HuH-7 (cell line): ENCODE measurements at places on chromosomes 11 and 22.

GRCh38 chr22:47630741-47631534 lies 868.5 kb downstream of the TBC1D22A start:
- no peak for DNase-seq

DNA sequence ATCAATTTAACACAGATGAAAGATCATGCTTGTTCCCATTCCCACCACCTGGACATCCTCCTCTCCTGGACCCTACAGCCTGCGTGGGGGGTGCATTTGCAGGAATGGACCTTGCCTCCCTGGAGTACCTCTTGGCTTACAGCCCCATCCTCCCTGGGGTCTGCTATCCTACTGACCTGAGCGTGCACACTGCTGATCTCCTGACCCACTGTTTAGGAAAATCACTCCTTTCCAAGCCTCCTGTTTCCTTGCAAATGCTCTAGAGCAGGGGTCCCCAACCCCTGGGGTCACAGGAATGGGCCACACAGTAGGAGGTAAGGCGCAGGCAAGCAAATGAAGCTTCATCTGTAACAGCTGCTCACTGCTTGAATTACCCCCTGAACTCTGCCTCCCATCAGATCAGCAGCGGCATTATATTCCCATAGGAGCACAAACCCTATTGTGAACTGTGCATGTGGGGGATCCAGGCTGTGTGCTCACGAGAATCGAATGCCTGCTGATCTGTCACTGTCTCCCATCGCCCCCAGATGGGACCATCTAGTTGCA lies 88.2 kb upstream of the SEPTIN5 start:
- DNase-seq, result no peak

DNA sequence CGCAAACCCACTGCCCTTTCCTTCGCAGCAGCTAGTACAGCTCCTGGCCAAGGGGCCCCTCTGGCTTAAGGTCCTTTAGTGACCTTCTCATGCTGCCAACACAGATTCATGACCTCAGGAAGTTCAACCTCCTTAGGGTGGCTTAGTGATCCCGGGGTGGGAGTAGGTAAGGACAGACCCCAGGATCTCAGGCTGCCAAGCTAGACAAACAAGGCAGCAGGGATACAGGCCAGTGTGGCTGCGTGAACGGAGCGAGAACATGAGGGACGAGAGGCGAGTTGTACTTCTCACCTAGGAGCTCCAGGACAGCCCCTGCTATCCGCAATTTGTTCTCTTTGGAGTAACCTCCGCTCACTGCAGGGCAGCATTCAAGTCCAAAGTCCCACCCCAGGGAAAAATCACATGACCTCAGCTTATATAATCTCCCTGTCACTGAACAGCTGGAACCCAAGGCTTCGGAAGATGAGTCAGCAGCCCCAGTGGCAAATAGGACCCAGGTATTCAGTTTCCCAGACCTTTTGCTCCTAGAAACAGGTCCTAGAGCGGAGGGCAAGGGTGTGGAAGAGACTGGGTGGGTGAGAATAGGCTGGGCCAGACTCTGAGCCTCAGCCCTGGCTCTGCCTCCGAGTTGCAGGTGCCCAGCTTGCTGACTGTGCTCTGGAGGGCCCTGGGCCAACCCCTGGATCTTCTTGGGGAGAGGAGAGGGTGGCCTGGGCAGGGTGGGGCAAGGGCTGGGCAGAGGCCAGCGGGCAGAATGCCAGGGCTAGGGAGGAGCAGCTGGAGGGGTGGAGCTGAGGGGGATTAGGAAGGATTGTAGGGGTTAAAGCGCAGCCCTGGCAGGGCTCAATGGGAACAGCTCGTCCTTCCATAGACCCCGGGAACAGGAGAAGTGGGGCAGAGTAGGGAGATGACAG lies 13.1 kb downstream of the USP2 start:
- peak; percentile 87 for DNase-seq

DNA sequence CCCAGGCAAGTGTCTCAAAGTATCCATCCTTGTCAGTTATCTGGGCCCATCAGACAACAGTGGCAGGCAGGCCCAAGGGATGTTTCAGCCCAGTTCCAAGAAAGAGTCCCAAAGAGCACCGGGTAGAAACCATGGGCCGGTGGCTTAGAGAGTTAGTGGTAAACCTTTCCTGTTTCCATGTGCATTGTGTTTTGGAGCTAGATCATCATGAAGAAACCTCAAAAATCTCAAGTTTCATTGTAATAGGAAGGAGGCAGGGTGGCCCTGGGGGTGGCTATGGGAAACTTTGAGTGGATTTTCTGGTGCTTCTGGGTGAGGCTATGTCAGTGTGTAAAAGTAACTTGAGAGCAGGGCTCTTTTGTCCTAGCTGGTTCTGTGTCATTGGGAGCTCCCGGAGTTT lies 68.1 kb downstream of the UBASH3B start:
- DNase-seq, result no peak

DNA sequence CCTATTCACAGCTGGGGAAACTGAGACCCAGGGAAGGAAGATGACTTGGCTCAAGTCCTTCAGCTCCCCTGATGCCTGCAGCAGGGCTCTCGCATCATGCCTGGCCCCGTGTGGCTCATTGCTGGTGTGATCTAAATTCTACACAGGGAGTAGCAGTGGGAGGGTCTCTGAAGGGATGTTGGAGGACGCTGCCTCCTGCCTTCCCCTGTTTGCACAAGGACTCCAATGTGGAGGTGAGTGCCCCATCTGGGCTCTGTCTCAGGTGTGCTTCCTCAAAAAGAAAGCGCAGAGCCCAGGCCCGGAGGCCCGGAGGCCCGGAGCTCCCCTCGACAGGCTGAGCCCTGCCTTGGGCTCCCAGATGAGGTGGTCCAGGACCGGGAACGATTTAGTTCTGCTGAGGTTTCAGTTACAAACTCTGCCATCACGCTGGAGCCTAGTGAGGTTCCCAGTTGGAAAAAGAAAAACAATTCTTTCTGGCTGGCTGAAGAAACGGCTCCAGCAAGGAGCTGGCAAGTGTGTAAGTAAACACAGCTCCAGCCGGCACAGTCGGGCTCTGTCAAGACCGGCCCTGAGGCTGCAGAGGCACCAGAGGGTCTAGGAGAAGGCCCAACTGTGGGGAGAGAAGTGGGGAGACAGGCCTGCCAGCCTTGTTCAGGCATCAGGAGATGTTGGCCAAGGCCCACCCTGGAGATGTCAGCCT lies 49.8 kb downstream of the NAT10 start:
- DNase-seq, result no peak

- DNase-seq, result no peak
These were observed 48.8 kb downstream of the SMCO4 start for GRCh38 chr11:93494357-93494756.

DNA sequence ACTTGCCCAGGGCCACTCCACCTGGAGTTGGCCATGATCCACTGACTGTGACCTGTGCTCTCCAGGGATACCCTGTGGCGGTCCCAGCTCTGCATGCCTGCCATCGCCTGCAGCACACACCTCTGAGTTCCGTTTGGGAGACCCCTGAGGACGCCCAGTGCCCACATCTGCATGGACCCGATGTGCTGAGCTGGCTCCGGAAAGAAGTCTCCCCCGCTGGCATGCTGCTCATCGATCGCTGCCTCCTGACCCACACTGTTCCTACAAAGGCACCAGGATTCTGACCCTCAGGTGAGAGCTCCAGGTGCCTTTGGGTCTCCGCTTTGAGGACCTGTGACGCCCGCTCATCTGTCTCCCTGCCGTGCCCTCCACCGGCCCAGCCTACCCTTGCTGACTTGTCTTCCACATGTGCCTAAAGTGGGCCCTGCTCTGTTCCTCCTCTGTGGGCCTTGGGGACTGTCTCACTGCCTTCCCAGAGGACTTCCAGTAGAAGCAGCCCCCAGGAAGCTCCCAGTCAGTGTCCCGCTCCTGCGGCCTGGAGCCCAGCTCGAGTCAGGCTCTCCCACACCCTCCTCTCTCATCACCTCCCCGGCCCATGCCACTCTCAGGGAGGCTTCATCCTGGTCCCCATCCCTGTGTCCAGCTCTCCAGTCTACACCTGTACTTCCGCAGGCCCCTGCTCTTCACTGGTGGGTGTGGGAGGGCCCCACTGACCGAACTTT lies 5.9 kb upstream of the SLC25A1 start:
- DNase-seq, result no peak

DNA sequence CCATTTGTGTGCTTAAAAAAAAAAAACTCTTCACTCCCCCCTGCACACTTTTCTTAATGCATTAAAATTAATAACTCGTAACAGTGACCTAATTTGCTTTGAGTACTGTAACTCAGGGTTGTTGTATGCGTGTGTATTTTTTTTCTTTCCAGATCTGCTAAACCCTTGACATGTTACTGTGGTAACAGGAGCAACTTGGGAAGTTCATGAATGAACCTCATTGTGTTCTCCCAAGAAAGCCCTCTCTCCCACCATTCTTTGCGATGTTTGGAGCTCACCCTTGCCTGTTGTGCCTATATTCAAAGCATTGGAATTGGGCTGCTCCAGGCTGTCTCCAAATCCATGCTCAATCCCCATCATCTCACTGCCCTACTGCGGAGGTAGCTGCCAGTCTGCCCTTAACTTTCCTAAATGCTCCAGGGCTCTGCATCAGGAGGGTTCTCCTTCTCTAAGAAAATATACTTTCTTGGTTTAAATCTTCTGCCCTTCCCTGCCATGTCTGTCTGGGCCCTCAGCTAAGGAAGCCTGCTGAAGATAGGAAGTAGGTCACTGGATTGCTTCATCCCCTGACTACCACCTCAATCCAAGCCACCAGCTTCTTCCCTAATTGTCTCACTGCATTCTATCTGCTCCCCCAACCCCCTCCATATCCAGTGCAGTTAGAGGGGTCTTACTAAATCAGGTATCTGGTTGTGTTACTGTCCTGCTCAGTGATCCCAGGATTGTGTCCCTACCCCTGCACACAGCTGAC lies 70.3 kb downstream of the KIRREL3 start:
- DNase-seq, result no peak

DNA sequence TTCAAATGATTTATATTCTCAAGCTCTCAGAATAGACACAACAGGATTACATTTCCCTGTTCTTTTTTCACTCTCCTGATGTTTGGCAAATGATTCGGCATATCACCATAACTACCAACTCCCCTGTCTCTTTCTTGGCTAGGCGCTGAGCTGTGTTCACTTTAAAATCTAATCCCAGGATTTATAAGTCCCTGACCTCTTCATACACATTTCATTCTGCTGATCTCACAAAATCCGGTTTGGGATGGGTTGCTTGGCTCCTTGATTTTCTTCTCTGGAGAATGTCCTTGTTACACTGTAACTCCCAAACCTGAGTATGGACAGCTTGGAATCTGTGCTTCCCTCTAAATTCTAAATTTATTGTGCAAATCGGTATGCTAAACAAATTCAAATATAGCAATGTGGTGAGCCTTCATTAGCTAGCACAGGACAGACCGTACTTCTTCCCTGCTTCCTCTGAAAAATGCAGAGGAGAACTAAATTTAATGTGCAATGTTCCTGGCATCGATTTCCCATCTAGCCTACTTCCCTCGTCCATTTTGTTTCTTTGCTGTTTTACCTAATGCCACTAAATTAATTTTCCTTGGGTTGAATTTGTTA lies 858.5 kb upstream of the FAT3 start:
- DNase-seq, result no peak

GRCh38 chr11:14242187-14242586 lies 116.8 kb downstream of the RRAS2 start:
- DNase-seq, result no peak

DNA sequence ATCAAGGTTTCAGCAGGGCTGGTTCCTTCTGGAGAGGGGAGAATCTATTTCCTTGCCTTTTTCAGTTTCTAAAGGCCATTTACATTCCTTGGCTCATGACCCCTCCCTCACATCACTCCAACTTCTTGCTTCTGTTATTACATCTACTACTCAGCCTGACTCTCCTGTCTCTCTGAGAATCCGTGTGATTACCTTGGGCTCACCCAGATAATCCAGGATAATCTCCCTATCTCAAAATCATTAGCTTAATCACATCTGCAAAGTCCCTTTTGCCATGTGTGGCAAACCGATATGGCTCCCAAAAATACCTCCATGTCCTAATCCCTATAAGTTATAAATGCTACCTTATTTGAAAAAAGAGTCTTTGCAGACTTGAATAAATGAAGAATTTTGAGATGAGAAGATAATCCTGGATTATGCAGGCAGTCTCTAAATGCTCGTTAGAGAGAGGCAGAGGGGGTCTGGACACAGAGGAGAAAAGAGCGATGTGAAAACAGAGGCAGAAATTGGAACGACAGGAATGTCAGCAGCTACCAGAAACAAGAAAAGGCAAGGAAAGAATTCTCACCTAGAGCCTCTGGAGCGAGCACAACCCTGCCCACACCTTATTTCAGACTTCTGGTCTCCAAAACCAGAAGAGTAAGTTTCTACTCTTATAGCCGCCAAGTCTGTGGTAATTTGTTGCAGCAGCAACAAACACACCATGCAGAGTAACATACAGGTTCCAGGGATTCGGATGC lies 23.6 kb upstream of the ARHGAP32 start:
- no peak for DNase-seq

- DNase-seq, result no peak
These were observed 776.4 kb downstream of the LRRC4C start for GRCh38 chr11:40683010-40683409.

- no peak for DNase-seq
These were observed 37.1 kb upstream of the TLCD5 start for GRCh38 chr11:120288021-120288420.

DNA sequence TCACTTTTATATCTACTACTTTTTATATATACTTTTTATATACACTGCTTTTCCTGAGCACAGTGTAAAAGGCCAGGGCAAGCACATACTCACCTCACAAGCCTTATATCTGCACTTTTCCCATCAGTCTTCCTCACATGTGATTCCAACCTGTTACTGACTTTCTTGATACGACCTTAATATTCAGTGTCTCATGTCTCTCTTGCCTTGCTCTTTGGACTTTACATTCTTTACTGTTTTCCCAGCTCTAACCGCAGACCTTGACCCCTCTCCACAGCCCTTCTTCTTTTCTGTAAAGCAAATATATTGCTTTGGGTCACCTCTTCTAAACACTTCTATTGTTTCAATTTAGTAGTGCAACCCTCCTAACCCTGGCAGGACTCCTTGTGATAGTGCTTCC lies 353.1 kb upstream of the ANO5 start:
- DNase-seq, result no peak

DNA sequence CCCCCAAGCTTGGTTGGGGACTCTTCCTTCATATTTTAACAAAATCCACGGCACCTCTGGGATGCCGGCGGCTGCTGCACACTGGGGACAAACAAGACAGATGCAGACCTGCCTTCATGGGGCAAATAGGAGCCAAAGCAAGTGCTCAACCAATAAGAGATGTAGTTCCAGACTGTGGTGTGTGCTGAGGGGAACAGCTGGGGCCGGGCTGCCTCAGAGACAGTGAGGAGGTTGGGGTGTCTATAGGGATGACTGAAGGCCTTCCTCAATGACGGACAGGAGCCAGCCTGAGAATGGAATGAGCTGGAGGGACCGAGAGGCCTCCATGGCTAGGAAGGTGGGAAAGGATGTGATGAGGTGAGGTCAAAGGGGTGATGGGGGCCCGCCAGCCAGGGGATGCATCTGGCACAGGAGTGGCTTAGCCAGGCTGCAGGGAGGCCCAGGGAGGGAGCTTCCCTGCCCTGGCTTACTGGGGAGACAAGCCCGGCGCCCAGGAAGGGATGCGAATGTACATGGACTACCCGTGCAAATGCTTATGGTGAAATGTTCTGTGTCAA lies 10.3 kb upstream of the CTSD start:
- no peak for DNase-seq
